Stimulated activated CD8-positive, alpha-beta memory T cell treated with anti-CD3 and anti-CD28 coated beads, Interleukin-4, amount 100 ng/mL, for 1 hour (primary cell): ENCODE measurements at places on chromosomes 6 and 20.

GRCh38 chr6:37635319-37635718 lies 62.4 kb downstream of the MDGA1 start:
- DNase-seq, result no peak

- DNase-seq, result no peak
These were observed 298.0 kb downstream of the QKI start for GRCh38 chr6:163712566-163712961.

- no peak for DNase-seq
These were observed 12.2 kb downstream of the GTPBP2 start for GRCh38 chr6:43616725-43617472.

- DNase-seq, result no peak
These were observed 113.7 kb upstream of the ENPP5 start for GRCh38 chr6:46284475-46284874.

DNA sequence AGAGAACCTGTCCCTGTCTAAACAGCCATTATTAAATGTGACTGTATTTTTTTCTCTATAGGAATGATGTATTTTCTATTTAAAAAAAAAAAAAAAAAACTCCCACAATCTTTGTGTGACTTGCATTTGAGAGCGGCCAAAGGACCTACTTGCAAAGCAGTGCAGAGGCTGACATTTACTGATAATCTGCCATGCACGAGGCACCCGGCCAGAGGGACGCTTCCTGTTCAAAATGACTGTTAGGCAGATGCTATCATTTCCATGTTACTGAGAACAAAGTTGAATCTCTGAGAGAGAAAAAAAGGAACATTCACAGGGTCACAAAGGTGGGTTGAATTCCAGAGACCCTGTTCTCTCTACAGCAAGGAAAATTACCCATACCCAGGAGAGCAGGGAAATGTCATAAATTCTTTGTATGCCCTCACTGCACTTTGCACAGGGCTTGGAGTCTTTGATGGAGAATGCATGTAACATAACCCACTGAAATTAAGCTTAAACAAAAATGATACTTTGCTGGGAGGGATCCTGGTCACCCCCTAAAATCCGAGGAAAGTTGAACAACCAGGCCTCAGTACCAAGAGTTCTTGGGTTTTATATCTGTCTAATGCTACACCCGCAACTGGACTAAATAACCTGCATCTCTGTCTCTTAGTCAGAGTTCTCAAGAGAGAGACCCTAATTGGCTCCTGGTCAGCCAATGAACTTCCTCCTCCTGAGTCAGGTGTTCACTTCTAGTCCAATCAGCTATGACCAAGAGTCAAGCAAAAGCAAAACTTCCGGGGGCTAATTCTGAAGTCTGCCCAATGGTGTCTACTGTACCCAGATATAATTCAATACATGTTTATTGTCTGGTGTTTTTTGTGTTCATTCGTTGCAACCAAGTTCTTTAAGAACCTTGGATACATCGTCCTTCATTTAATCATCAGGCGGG lies 61.2 kb downstream of the GCLC start:
- no peak for DNase-seq

GRCh38 chr6:138222901-138223546 lies 4.7 kb upstream of the PBOV1 start:
- DNase-seq, result no peak

- no peak for DNase-seq
These were observed 13.9 kb upstream of the MROH8 start for GRCh38 chr20:37193226-37193625.

DNA sequence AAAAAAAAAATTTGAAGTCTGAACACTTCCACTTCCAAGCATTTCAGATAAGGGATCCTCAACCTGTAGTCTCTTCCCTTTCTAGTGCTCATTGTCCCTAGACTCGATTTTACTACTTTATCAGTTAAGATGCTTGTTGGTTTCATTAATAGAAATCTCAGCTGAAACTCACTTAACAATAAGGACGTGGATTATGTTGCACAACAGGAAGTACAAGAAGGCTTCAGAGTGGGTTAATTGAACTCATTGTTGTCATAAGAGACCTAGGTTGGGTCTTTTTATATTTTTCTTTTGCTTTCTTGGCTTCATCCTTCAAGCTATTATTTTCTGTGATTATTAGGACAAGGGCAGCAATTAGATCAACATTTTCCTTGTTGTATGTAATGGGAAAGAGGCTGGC lies 175.2 kb downstream of the CDKAL1 start:
- no peak for DNase-seq

DNA sequence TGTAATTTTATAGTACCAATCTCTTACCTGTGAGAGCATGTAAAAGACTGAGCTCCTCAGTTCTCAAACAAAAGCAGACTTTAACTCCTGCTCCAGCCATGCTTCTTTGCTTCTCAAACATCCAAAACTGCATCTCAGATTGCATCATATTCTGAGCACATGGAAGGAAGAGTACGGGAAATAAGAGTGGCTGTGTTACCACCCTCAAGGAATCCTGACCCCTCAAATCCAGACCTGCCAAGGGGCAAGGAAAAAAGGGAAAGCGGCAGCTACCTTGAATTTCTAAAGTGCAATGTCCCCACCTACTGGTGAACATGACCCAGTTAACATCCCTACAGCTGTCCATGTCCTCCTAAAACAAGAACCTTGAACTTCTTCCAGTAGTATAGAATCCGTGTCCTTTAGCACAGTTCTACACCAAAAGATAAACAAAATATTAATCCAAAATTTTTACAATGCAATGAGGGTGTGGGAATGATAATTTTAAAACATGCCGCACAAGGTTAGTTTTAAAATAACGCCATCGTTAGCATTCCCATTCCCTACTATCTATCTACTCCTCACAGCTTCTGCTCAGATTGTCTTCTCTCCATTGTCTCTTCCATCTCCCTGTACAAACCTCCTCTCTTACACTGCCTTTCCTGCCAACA lies 34.1 kb upstream of the HLA-DQB1 start:
- no peak for DNase-seq

GRCh38 chr6:92989656-92990055 lies 429.7 kb downstream of the EPHA7 start:
- no peak for DNase-seq

DNA sequence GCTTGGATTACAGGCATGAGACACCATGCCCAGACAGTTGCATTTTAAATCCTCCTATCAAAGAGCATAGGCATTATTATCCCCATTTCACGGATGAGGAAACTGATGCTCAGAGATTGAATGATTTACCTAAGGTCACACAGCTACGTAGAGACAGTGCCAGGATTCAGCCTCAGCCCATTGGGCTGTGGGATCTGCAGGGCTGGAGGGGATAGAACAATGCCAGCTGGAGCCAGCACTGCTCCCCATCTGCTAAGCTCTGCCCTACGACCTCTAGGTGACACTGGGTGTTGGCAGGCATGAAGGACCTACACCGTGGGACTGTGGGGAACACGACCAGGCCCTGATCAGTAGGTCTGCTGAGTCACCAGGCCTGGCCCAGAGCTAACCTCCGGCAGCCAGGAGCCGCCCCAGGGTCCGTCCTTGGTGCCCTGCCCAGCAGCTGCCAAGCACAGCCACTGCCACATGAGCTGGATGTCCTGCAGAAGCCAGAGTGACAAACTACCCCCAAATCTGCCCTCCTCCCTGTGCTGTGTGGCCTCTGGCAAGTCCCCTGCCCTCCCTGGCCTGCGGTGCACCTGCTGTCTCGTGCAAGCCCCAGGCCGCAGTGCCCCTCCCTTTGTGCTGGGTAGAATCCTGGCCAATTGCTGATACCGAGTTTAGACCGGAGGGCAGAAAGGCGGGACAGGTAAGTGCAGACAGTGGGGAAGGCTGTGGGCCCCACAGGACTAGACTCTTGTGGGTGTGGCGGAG lies 47.6 kb upstream of the PTGIS start:
- DNase-seq, result no peak

DNA sequence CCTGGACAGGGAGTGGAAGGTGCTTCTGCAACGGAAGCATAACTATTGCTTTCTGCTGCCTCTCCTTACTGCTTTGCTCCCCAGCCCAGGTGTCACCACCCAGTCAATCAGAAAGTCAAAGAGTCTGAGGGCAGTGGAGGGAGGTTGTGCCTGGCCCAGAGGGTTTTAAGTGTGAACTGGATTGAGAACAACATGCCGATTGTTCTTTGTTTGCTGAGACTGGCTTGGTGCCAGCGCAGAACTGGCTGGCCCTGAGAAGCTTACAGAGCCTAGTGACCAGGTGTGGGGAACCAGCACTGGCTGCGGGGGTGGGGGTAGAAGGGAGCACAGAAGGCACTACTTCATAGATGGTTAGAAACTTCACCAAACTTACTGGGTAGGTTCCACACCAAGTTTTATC lies 31.1 kb upstream of the ENPP4 start:
- DNase-seq, result no peak

- DNase-seq, result no peak
These were observed 289.8 kb upstream of the PREP start for GRCh38 chr6:105692613-105693215.

GRCh38 chr6:123118811-123119210 lies 122.8 kb downstream of the CLVS2 start:
- no peak for DNase-seq

GRCh38 chr6:74596588-74596987 lies 609.3 kb downstream of the COL12A1 start:
- no peak for DNase-seq
